ENCODE measurements at places on chromosomes 3 and 15. TPM values are rescaled to one million over a fixed set of nuclear protein-coding genes. Genes with fewer than 3 reads are reported as not detected.

The C3orf52 gene
- 0.84 TPM for total RNA-seq

GRCh38 chr3:87771337-87772192 lies 287.2 kb downstream of the CGGBP1 start:
- no peak for DNase-seq

DNA sequence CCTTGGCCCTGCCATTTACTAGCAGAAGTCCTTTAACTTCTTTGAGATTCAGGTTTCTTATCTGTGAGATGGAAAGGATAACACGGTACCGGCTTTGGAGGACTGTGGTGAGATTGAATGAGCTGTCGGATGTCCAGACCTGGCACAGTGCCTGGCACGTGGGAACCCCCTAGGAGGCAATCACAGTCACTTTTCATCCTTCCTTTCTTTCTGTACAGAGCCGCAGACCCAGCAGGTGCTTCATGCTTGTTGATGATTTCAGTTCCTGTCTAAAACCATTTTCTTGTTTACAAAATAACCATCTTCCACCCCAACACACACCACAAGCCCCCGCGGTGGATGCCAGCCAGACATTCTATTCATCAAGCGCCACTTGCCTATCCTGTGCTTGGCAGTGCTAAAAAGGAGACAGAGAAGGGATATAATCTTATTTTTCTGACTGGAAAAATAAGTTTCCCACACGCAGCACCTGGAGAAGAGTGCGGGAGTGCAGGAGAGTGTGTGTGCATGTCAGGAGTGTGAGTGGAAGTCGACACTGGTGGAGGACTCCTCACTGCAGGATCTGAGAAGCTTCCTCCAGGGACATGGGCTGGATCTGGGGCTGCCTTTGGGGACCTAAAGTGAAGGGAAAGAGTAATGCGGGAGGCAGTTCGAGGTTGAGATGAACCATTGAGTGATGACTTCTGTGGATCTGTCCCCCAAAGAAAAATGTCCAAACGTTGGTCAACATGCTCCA lies 85.7 kb downstream of the ST6GAL1 start:
- no peak for DNase-seq

The MKRN3 gene
- not detected for total RNA-seq

- no peak for DNase-seq
Observed at GRCh38 chr15:42070976-42071350, 23.4 kb downstream of the PLA2G4D start.

- DNase-seq = no peak
Observed at GRCh38 chr3:13115991-13116390, 42.8 kb upstream of the IQSEC1 start.

DNA sequence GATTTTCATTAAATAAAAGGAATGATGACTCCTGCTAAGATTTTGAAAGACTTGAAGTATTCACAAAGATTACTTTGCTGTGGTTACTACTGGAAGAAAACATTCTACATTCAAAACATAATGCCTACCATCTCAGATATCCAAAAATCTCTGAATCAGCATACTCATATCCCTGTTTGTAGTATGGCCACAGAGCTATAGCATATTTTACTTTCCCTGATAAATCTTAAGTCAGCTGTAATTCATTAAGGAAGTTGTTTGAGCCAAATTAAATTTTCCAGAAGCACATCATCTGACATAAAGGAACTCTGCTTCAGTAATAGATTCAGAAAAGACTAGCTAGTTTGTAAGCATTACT lies 942.0 kb downstream of the ROBO1 start:
- no peak for DNase-seq

DNA sequence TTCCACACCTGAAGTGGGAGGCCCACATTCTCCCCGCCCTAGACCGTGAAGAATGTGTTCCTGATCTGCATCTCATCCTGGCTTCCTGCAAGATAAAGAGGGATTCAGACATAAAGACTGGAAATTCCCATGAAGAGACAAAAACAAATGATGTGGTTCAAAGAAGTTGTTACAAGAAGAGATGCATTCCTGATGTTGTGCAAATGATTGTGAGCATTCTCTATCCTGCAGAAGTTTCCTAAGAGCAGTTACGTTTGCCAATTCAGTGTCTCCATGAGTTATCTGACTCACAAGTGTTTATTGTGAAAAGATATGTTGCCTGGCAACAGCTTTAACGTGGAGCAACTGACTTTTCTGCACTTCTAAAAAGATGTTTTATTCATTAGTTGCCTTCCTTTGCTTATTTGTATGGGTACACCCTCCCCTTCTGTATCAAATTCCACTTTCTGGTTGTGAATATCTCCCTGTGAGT lies 107.8 kb downstream of the ZIC4 start:
- no peak for DNase-seq

The NRG4 gene
- total RNA-seq = 0.60 TPM

The MST1R gene
- total RNA-seq = 1.1 TPM

DNA sequence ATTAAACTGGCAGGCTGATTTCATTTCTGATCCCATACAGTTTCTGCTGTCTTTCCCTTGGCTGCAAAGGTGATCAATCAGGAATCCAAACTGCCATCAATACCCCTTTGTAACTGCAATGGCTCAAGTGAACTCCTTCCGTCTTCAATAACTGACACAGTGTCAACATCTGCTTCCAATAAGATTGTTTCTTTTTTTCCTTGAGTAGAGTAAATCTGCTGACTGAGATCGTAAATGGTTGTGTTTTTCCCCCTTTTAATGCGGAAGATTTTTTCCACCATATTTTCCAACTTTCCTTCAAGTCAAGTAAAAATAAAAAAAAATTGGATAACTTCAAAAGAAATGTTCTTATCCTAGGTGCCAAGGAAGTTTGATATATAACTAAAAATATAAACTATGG lies 48.7 kb downstream of the VGLL3 start:
- DNase-seq = no peak

DNA sequence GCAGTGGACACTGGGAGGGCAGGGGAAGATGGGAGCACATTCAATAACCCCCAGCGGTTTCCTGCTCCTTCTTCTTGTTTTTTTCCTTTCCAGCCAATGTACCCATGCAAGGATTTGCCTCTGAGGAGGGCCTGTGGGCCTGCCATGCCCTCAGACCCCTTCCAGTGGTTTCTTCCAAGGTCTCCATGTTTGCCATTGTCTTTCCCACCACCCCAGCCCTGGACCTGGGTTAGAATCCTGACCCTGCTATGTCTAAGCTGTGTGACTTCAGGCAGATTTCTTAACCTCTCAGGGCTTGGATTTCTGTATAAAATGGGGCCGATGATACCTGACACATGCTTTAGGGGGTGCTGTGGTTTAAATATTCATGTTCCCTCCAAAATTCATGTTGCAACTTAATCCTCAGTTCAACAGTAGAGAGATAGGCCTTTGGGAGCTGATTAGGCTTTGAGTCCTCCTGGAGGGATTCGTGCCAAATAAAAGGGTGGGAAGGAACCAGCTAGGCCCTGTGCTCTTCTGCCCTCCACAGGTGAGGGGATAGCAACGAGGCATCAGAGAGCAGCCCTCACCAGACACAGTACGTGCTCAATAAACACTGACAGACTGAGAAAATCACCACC lies 46.3 kb upstream of the FLNB start:
- no peak for DNase-seq

DNA sequence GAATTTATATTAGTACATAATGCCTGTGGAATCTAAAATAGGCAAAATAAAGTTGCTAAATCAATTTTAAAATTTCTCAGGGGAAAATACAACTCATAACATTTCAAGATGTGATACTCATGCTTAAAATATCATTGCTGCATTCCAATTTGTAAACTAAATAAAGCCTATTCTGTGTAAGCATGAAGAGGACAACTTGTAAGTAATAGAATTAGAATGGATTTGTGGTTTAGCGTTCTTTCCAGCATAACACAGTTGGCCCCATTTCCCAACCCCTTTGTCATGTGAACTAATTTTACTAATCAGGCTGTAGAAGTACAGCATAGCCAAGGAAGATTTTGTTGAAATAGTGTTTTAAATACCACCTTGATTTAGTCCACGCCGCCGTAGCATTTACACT lies 437.2 kb downstream of the SI start:
- DNase-seq = no peak
